ENCODE measurements at places on chromosomes 1 and 21.

DNA sequence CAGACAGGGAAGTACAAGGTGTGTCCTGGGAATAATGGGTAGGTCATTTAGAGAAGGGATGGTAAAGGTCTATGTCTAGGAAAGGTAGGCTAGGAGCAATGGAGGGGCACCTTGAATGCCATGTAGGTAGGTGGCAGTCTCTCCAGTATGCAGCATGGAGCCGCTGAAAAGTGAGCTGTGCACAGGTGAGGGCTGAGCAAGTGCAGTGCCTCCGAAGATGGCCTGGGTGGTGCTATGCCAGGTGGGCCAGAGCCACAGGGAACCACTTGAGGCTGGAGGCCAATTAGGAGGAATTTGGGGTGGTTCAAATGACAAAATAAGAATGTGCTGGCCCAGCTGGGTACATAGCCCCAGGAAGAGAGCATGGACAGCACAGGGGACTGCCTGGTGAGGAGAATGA is 25.0 kb downstream of the RNU5D-1 start:
- DNase-seq: no peak

DNA sequence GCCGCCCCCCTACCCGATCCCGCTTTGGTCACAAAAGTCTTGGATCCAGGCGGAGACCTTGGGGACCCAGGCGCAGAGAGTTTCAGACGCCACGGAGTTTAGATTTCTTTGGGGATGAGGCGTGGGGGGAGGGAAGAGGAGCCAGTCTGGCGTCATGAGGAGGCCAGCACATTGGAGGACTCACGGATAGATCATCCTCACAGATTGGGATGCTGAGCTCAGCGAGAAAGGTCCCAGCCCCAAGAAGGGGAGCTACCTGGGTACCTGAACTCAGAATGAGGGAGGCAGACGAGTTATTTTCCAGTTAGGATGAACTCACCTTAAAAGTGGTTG is 393 bp downstream of the ELAPOR1 start:
- DNase-seq: no peak

- DNase-seq: no peak
Observed at GRCh38 chr1:107821340-107821739, 143.6 kb downstream of the VAV3 start.

DNA sequence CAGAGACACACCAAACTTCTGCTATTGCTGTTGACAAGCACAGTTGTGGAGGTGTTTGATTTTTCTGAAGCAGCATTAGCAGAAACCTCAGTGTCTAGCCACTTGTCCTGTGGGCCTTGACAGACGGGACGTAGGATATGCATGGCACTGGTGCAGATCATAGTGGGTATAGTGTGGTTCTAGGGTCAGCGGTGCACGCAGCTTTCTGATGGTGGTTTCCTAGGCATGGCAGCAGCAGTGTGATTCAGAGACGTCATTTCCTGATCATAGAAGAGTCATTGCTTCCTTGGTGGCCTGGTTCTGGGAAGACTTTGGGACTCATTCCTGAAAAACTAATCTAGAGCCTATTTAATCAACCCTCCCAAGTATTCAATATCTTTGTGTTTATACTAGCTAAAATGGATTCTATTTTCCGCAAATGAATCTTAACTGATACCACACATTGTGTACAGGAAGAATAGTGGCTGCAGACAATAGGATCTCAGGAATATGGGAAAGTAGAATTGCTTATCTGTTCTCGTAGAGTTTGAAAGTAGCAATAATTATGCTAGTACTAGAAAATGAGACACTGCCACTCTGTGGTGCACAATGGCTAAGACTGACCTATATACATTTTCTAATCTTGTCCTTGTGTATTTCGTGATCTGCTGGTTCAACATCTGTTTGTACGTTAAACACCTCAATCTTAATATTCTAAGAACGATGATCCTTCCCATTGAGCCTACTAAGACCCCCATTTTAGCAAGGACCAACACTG is 2.8 kb upstream of the USP1 start:
- DNase-seq: no peak

DNA sequence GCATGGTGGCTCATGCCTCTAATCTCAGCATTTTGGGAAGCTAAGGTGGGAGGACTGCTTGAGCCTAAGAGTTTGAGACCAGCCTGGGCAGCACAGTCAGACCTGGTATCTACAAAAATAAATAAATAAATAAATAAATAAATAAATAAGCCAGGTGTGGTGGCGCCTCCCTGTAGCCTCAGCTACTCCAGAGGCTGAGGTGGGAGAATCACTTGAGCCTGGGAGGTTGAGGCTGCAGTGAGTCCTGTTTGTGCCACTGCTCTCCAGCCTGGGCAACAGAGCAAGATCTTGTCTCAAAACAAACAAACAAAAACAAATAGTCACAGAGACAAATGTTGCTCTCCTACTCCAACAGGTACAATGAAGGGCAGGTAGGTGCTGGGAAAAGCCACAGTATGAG is 242.4 kb upstream of the POU3F1 start:
- DNase-seq: no peak

DNA sequence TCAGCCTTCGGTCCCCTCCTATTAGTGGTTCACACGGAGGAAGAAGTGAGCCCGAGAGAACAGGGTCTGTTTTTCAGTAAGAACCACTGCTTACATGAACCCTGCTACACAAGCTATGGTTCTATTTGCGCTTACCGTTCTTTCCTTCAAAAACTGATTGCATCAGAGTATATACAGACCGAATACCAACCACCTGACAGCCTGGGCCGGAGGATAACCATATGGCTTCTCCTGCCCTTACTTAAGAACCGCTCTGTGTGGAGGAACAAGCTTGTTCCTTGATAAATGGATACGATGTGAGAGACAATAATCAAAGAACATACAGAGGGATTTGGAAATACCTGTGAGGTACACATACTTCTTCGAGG is 1.1 kb upstream of the KCNT2 start:
- no peak for DNase-seq

DNA sequence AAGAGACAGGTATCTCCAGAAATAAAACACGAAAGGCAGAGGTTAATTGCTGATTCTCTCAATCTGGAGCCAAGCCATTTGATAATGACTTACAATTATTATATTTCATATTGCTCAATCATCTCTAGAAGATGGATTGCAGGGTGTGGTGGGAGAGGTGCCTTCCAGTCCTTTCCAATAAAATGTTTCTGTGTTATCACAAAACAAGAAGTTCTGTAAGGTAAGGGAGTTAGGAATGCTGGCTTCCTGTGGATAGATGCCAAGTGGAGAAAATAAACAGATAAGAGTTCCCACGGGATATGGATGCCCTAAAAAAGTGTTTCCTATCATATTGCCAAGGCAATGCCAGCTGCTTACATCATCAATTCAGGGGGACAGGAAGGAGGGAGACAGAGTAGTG is 7.2 kb upstream of the CCN1 start:
- no peak for DNase-seq

GRCh38 chr1:33147997-33148314 is 33.9 kb downstream of the TRIM62 start:
- DNase-seq: peak; percentile 10

- no peak for DNase-seq
Observed at GRCh38 chr1:175744833-175745232, 1.4 kb upstream of the TNR start.

GRCh38 chr21:23811805-23812204 is 1795.5 kb downstream of the MRPL39 start:
- peak; percentile 98 for DNase-seq

- DNase-seq: peak; percentile 66
Observed at GRCh38 chr1:21123287-21123948, 53.3 kb downstream of the EIF4G3 start.

DNA sequence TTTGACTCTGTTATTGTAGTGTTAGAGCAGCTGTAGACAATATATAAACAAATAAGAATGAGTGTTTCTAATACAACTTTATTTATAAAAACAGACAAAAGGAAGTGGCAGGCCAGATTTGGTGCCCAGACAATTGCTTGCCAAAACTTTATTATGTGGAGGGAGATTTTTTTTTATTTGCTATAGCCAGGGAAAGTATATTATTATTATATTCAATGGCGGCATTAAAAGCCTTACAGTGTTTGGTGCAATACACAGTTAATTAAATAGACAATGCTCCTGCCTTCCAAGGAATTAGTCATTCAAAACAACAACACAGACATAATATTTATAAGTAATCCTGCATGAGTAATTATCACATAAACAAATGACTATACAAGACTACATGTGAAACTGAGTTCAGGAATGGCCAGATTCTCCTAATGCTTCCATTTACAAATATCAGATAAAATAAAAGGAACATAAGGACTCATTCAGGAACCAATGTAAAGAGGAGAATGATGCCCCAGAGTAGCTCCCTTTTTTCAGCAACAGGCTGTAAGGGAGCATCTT is 10.6 kb upstream of the RC3H1 start:
- DNase-seq: no peak

DNA sequence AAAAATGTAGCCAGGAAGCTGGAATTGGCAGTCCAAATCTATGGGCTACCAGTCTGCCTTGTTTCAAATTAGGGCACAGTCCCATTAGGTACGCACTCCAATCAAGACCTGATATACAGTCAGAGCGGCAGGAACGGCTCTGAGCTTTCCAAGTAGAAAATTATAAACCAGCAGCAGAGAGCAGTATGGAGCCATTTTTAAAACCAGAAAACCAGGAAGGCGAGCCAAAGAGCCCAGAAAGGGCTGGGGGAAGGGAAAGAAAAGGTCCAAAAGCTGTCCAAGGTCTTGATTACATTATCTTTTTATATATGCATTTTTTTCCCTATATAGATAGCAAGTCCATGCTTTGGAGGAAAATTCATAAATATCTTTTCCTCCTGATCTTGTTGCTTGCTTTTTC is 719.0 kb downstream of the RWDD3 start:
- peak; percentile 5 for DNase-seq

- DNase-seq: no peak
Observed at GRCh38 chr1:171663036-171663853, 10.8 kb upstream of the MYOC start.

GRCh38 chr1:10530281-10530740 is 55.6 kb downstream of the PEX14 start:
- DNase-seq: no peak

GRCh38 chr1:203914292-203914691 is 52.9 kb downstream of the SNRPE start:
- DNase-seq: no peak

- no peak for DNase-seq
Observed at GRCh38 chr1:115744646-115745275, 23.8 kb downstream of the CASQ2 start.

- no peak for DNase-seq
Observed at GRCh38 chr21:42193721-42194120, 25.2 kb upstream of the ABCG1 start.

DNA sequence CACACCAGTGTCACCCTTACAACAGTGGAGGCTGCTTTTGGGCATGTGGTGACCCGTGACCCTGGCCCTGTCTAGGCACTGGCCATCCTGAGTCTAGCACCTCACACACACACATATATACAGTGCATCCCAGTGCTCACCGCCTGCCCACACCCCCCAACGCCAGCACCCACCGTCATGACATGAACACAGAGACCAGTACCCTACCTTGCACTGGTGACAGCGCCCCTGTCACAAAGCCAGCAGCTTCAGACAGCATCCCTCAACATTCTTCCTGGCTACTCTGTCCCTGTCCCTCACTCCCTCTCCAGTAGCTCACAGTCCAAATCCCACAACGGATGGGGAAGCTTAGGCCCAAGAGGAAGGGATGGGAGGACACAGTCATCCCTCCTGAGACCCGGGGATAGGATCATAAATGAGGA is 27.1 kb downstream of the AHDC1 start:
- DNase-seq: no peak

DNA sequence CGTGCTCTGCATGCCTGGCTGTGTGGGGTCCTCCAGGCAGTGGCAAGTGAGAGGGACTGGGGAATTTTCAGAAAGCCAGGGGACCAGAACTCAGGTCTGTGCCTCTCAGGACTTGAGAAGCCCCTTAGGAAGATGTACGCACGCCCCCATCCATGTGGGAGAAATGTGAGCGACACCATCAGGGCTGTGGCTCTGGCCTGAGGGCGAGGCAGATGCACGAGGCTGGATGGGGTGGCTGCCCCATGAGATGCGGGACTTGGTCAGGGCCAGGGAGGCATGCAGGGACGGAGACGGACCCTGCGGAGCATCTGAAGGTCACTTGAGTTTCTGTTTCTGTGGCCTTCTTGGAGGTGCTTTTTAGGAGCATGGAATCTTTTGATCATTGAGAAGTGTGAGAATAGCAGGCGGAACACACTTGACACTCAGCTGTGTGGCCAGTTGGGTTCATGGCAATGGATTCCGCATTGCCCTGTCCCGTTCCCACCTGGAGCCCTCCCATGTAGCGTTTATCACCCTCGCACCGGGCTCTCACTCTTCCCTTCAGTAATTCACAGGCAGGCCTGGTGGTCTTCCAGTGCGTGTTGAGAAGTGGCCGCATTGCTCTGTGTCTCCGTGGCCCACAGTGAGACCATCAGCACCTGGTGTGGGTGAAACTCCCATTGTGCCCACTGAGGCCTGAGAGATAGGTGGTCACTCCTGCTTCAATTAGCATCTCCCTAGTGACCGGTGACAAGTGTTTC is 30.7 kb upstream of the ACTRT2 start:
- peak; percentile 0 for DNase-seq
